DMS 273 treated with DMSO at 0.1 percent for 48 hours (cell line): ENCODE measurements at places on chromosomes 7 and 10.

DNA sequence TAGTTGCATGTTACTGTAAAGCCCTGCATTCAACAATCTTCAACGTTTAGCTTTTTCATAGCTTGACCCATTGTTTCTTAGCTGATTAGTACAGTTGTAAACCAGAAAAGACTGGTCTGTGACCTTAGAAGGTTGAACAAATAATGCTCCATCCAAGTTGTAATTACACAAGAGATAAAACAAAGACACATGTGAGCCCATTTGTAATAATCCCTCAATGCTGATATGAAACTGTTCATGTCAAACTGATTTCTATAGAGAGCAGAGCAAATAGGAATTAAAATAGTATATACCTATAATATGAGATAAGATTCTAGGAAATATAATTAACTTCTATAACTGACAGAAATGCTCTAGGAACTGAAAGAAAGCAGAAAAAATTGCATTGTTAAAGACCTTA is 94.7 kb upstream of the SLC25A13 start:
- no peak for DNase-seq

DNA sequence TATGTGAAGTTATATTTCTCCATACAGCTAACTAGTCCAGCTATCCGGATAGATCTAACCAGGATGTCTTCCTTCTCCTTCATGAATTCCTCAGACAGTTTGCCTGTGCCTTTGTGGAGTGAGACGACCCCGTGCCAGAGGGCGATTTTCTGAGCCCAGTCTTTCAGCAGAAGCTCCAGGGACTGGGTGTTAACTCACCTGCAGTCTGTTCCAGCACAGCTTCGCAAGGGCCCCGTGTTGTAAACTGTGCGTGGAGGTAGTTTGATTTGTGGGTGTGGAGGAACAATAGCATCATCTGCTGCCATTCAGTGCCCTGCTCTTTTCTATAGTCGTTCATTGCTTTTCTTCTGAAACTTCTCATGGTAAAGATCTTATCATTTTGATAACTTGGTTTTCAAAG is 103.8 kb downstream of the INPP5A start:
- DNase-seq = no peak

- no peak for DNase-seq
These were observed 30.1 kb downstream of the SEMA3D start for GRCh38 chr7:85156661-85157208.

GRCh38 chr7:149624419-149625339 is 127.1 kb upstream of the ZNF746 start:
- DNase-seq = peak; percentile 88

DNA sequence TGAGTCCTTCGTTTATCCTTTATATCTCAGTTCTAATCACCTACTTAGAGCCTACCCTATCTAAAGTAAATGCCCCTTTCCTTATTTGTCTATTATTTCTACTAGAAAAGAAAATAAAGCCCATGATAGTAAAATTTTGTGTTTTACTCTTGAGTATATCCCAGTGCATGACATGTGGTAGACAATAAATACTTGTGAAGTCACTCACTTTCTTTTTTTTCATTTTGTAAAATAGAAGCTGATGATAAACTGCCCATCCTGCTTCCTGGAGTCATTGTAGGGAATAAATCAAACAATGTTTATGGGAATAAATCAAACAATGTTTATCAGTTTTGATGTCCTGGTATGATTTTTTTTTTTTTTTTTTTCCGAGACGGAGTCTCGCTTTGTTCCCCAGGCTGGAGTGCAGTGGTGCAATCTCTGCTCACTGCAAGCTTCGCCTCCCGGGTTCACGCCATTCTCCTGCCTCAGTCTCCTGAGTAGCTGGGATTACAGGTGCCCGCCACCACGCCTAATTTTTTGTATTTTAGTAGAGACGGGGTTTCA is 36.1 kb downstream of the BTRC start:
- DNase-seq = no peak

GRCh38 chr10:80611481-80612185 is 73.9 kb downstream of the SH2D4B start:
- DNase-seq = no peak

DNA sequence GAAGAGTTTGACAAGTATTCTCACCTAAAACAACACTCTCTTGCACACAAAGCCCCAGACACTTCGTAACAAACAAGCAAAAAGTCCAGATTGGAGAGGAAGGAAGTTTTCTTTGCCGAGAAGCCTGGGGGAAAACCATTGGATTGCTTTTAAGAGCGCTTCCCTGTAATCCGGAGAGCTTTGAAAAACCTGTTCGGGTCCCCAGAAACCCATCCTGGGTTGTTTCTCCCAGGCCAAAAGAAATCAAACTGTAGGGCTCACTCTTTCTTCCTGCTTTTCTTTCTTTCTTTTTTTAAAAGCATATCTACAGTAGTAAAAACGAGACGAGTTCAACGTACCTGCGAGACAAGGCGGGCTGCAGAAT is 655 bp downstream of the SP8 start:
- DNase-seq = no peak

DNA sequence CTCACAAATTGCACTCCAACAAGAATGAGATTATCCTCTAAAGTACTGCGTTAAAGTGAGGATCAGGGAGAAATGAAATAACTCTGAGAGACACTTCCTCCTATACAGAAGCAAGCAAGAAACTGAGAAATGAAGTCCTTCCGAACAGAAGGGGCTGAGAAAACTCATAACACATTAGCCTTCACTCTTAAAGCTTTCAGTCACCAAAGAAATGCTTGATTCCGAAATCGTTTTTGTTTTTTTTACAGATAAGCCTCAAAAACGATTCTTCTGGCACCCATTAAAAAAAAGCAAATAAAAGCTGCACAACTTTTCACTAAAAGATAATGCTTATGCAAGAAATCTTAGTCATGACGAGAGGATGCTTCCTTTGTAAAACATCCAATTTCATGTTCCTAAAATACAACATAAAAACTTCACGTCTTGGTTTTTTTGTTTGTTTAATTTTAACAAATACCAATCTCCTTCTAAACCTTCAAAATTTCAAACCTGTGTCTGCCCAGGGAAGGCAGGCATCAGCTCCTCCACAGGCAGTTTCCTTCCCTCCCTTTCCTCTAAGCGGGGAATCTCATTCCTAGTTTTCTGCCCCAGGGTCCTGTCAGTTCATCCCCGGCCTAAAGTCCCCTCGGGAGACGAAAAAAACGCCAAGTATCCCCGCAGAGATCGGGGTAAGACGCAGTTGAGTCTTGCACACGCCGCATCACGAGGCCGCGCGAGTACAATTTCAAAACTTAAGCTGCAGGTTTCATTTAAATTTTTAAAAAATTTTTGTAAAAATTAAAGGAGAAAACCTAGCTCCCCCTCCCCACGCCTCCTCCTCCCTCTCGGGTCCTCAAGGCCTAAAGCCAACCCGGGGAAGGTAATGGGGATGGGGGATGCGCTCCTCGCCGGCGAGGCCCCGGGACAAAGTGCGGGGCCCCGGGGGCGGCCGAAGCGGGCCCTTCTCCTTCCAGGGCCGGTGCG is 1.1 kb downstream of the BAZ1B start:
- no peak for DNase-seq

GRCh38 chr7:17370901-17371585 is 72.6 kb downstream of the AHR start:
- no peak for DNase-seq

- no peak for DNase-seq
These were observed 752.3 kb downstream of the SUGCT start for GRCh38 chr7:40887099-40887498.

GRCh38 chr7:154172236-154172635 is 120.0 kb downstream of the DPP6 start:
- no peak for DNase-seq

DNA sequence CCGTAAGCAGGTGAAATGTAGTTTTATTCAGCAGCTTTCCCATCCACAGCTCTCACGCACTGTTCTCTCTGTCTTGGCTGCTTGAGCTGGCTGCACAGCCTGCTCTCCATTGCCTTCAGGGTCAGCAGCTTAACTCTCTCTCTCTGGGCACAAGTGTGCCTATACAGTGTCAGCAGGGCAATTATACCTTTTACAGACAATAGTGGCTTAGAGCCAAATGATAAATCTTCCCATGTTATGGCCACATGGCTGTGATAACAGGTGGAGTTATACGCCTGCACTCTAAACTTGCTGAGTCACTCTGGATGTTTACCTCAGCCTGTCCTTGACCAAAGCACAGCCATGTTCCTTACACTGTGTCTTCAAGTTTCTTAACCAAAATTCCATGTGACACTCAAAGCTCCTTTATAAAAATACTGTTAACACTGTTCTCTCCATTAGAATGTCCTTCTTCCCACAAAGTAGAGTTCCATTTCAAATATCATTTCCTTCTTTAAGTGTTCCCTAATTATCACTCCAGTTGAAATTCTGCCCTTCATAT is 6.1 kb downstream of the RNF133 start:
- no peak for DNase-seq

GRCh38 chr10:61786728-61787127 is 114.8 kb upstream of the ARID5B start:
- no peak for DNase-seq

GRCh38 chr10:10968257-10968588 is 49.4 kb upstream of the CELF2 start:
- no peak for DNase-seq

DNA sequence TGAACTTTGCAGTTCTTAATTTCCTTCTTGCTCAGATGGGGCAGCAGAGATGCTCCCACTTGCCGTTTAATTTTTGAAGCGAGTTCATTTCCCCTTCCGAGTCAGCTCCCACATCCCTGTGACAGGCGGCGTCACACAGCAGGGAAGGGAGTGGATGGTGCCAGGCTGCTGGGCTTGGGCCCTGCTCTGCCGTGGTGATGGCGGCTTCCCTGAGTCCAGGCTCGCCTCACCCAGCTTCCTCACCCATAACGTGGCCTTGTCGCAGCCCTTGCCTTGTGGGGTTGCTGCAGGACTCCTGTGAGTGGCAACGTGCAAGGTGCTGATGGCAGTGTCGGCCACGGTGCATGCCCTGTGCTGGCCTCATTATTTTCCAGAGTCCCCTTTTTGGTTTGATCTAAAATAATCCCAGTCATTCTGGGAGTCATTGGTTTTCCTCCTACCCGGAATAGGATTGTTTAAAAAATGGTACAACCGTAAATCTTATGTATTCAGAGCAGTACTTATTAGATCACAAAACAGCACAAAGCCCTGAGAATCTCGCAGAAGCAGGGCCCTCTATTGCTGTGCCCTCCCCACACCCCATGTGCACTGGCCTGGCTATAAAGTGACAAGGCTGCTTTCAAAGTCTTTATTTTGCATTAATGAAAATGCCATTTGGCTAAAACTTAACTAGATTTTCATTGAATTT is 260.1 kb downstream of the WDR37 start:
- DNase-seq = no peak

- DNase-seq = no peak
These were observed 86.2 kb downstream of the SH3PXD2A start for GRCh38 chr10:103769176-103769575.

DNA sequence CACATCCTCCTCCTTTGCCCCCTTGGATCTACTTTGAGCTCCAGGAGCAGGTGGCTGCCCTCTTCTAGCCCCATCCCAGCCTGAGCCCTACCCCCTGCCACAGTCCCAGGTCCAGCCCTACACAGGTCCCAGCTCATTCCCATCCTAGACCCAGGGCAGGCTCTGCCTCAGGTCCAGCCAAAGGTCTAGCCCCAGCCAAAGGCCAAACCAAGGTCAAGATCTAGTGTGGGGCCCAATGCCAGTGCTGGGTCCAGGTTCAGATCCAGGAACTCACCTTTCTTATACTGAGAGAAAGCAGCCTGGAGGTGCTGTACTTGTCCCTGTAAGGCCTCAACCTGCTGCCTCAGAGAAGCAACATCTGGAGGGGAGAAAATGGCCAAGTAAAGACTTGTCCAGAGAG is 8.5 kb downstream of the SFTPD start:
- no peak for DNase-seq

GRCh38 chr7:123570390-123571182 is 13.0 kb upstream of the NDUFA5 start:
- DNase-seq = no peak

DNA sequence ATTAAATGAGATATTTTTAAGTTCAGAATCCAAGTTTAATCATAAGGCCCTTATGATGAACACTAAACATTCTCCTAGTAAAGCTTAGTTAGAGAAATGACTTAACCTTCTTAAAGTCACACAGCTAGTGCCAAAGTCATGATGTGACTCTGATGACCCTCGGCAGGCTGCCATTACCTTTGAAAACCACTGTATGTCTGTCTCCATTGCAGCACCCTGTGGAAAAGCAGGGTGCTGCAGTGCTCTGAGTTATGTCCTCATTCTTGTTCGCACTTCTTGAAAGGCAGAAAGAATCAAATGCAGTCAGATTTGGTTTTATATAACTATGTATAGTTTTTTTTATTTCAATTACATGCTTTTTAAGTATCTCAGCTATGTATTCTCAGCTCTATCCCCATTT is 105.0 kb downstream of the PHTF2 start:
- no peak for DNase-seq

GRCh38 chr10:59621771-59622170 is 87.9 kb downstream of the SLC16A9 start:
- DNase-seq = no peak

GRCh38 chr7:117401293-117402002 is 25.8 kb downstream of the ASZ1 start:
- no peak for DNase-seq

DNA sequence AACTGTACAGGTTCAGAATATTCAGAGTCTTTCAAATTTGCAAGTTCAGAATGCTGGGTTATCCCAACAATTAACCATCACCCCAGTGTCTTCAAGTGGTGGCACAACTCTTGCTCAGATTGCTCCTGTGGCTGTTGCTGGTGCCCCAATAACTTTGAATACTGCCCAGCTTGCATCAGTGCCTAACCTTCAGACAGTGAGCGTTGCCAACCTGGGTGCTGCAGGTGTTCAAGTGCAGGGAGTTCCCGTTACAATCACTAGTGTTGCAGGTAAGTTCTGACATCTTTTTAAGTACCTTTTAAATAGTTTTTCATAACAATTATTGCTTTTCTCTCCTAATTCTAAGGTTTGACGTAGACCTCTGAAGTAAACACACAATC is 2.7 kb downstream of the SP4 start:
- no peak for DNase-seq

GRCh38 chr10:4596951-4597350 is 229.1 kb upstream of the AKR1E2 start:
- DNase-seq = no peak

DNA sequence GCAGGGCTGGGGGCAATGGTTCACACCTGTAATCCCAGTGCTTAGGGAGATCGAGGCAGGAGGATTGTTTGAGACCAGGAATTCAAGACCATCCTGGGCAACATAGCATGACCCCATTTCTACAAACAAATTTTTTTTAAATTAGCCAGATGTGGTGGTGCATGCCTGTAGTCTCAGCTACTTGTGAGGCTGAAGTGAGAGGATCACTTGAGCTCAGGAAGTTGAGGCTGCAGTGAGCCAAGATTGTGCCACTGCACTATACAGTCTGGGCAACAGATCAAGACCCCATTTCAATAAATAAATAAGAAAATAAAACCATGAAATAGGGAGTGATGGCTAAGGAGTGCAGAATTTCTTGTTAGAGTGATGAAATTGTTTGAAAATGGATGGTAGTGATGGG is 8.9 kb downstream of the GRID2IP start:
- no peak for DNase-seq

DNA sequence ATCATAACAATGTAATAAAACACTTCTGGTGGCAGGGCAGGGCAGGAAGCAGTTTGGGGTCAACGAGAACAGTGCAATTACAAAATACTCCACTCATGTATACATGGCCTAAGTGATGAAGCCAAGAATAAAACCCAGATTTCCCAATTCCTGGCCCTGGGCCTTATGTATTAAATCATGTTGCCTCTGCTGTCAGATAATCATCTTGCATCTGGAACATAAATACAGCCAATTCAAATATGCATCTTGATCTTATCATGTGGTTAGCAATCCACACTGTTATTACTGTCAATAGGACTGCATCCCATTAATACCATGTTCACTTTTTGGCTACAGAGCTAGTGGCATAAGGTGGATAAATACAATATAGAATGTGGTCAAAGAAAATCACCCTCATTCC is 186.5 kb upstream of the SLC25A13 start:
- DNase-seq = peak; percentile 87
